Amniotic epithelial cell (primary cell): ENCODE measurements at places on chromosomes 5 and 9.

DNA sequence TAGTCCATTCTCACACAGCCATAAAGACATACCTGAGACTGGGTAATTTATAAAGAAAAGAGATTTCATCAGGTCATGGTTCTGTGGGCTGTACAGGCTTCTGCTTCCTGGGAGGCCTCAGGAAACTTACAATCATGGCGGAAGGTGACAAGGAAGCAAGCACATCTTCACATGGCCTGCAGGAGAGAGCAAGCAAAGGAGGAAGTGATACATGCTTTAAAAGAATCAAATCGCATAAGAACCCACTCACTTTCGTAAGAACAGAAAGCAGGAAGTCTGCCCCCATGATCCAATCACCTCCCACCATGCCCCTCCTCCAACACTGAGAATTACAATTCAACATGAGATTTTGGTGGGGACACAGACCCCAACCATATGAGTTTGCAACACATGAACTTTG lies 5.1 kb upstream of the FBXO38 start:
- no peak for DNase-seq

- peak; percentile 70 for DNase-seq
Measured at GRCh38 chr5:154287136-154287535, 96.6 kb downstream of the GALNT10 start.

DNA sequence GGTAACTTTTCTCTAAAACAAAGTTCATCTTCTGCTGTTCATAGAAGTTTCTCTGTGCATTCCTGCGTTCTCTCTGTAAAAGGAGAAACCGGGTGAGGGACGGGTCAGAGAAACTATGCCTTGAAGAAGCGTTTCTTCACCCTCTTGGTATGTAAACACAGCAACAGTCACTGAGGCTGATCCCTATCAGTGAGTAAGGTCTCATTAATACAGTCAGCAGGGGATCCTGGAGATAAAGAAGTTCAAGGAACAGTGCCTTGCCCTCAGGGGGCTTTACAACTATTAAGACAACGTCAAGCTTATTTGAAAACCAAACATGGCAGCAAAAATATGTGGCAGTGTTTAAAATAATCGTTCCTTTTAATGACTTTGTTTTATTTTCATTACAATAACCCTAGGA lies 202.9 kb upstream of the IL12B start:
- DNase-seq: peak; percentile 88

GRCh38 chr5:14735944-14736343 lies 71.4 kb downstream of the OTULIN start:
- DNase-seq: no peak

GRCh38 chr9:109481856-109482255 lies 16.3 kb downstream of the PTPN3 start:
- no peak for DNase-seq

DNA sequence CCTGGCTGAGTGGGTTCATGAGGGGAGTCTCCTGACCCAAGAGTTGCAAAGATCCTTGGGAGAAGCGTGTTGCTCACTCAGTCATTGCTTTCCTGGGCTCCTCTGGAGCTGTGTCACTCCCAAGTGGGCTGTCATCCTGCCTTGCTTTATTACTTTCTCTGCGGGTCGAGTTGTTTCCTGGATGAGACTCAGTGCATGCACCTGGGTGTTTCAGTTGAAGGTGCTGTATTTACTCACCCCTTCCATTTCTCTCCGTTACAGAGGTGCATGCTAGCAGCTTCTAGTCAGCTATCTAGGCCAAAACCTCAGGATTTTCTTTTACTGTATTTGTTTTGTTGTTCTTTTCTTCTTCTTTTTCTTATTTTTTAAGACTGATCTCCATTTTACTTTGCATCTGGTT lies 785.5 kb upstream of the EDIL3 start:
- no peak for DNase-seq

DNA sequence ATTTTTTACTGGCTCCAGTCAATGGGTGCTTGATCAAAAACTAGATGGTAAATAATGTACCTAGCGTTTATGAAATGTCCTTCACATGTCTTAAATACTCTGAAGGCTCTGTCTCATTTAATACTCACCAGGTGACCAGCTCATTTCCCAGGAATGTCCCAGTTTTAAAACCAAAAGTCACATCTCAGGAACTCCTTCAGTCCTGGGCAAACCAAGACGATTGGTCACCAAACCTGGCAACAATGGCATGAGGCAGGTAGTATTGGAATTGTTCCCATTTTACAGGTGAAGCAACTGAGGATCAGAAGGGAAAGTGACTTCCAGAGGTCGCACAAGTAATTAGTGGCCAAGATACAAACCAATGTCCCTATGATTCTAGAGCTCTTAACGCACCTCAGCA lies 27.7 kb downstream of the SMIM23 start:
- DNase-seq: no peak

GRCh38 chr9:106993603-106994002 lies 130.6 kb downstream of the ZNF462 start:
- no peak for DNase-seq

DNA sequence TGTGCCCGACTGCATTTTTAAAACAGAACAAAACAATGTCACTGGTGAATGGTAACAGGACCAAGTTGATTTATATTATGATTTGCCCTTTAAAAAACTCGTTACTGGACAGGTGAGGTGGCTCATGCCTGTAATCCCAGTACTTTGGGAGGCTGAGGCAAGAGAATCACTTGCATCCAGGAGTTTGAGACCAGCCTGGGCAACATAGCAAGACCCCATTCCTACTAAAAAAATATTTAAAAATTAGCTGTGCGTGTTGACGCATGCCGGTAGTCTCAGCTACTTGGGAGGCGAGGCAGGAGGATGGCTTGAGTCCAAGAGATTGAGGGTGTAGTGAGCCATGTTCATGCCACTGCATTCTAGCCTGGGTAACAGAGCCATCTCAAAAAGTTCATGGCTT lies 7.2 kb downstream of the UNC13B start:
- no peak for DNase-seq

DNA sequence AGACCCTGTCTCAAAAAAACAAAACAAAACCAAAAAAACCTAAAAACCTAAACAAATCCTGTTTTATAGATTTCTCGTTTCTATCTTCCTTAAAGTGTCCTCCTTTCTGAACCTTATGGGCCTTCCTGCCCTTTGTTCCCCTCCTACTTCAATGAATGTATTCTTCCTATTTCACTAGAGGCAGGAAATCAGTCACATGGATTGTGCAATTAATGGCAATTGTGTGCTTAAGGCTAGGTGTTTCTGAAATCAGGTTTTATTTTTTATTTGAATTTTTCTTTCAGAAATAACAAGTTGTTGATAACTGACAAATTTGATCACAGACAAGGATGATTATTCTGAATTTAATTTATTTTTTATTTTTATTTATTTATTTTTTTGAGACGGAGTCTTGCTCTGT lies 220.6 kb upstream of the SEMA6A start:
- no peak for DNase-seq

GRCh38 chr9:99785010-99785590 lies 36.6 kb upstream of the NR4A3 start:
- no peak for DNase-seq

DNA sequence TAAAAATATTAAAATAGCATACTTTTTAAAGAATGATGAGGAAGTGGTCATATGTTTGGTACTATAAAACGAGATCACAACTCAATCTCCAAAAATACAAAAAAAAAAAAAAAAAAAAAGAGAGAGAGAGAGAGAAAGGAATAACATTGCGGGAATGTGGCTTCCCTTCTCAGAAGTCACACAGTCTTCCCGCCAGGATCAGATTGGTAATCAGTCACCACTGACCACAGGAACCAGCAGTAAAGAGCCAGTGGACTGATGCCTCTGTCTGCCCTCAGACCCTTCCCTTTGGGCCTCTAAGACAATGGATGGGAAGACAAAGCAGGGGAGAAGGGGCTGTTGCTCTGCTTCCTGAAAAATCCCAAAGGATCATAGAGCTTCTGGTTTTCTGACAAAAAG lies 104.9 kb downstream of the KLHL3 start:
- DNase-seq: peak; percentile 23

DNA sequence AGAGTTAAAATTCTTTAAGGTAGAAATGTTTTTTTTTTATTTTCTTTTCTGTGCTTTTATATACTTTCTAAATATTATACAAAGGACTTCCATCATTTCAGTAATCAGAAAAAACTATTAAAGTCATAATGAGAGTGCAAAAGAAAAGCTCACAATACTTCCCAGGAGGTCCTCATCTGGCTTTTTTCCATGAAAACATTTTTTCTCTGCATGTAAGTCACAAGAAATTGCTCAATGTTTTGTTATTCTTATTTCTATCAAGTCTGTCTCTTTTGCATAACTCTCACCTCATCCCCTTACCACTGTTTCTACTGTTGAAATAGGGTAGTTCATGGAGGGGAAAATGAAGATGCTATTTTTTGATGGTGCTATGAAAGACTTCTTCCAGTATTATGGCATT lies 375.0 kb downstream of the TMEM232 start:
- DNase-seq: peak; percentile 64

- DNase-seq: no peak
Measured at GRCh38 chr5:137672001-137672400, 63.9 kb downstream of the KLHL3 start.

- peak; percentile 60 for DNase-seq
Measured at GRCh38 chr5:107812570-107813141, 141.9 kb upstream of the EFNA5 start.

DNA sequence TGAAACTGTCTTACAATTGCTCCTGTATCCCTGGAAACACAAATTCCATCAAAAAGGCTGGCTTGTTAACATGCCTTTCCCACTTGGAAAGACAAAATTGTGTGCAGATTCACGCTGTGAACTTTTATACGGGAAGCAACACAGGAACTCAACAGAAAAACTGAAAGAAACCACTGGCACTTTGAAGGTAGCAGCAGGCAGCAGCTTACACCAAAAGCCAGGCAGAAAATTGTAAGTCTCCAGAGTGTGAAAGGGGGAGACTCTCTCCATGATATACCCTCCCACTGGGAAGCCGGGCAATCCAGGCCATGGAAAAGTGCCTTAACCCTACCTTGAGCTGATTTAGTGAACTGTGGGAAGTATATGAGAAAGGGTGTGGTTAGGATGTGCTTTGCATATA lies 943.7 kb downstream of the CDH18 start:
- no peak for DNase-seq

DNA sequence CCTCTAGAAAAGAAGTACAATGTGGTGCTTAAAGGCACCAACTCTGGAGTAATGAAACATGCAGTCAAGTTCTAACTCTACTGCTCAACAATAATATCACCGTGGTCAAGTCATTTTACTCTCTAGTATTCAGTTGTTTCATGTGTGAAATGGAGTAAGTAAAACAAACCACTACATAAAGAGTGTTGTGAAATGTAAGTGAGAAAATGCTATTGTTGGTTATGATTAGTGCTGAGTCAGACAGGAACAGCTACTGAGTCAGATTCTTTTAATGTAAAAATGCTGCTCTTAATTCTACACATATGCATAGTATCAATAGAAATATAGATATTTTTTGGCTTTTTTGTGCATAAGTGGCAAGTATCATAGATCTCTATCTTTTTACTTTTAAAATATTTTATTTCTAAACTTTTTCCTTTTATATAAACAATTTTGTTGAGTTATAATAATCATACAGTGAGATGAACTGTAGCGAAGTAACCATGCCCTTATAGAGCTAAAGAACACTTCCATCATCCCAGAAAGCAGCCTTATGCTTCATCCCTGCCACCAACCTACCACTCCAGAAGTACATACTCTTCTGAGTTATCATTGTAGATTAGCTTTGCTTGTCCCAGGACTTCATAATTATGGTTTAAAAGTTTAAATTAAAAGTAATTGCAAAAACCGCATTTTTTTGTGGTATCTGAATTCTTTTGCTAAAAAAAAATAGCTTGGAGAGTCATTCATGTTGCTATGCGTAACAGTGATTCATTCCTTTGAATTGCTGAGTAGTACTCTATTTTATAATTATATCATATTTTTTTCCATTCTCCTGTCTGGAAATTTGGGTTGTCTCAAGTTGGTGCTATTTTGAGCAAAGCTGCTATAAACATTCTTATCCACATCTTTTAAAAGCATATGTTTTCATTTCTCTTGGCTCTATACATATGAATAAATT lies 548.2 kb upstream of the CLINT1 start:
- peak; percentile 75 for DNase-seq

DNA sequence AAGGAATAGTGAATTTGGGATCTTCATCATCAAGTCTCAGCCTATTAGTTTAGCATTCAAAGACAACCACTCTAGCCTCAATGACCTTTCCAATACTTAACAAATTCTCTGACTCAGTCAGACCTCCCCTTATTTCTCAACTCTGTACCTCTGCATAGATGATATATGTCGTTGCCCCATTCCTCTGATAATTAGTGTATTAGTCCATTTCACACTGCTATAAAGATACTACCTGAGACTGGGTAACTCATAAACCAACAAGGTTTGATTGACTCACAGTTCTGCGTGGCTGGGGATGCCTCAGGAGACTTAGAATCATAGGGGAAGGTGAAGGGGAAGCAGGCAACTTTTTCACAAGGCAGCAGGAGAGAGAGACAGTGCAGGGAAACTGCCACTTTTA lies 8.9 kb downstream of the MRPL22 start:
- peak; percentile 22 for DNase-seq

DNA sequence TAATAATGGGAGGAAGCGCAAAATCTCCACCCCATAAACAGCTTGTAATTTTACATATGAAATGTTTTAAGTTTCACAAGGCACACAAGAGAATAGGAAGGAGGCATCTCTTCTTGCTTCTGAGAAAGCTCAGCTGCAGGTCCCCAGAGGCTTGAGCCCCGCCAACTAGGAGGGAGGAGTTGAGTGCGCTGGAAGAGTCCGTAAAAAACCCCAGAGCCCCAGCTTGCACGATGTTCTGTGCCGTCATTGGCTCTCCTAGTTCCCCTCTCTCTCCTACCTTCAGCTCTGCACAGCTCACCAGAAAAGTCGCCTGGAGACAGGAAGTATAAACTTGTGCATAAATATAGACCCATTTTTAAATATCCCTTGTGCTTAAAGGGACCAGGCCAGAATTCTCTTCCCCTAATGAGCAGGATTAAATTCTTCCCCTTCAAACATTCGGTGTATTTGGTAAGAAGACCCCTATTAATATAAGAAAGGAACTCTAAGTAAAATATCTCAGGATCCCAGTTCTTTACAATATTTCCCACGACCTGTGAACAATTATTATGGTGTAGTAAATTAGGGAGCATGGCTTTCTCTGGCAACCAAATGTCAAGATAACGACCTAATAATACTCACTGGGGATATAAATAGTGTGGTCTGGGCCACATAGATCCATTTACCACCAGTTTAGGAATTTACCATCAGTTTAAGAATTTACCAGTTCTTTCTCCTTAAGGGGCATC lies 13.7 kb downstream of the GLRX start:
- no peak for DNase-seq

GRCh38 chr9:123716339-123716945 lies 213.5 kb downstream of the DENND1A start:
- no peak for DNase-seq

DNA sequence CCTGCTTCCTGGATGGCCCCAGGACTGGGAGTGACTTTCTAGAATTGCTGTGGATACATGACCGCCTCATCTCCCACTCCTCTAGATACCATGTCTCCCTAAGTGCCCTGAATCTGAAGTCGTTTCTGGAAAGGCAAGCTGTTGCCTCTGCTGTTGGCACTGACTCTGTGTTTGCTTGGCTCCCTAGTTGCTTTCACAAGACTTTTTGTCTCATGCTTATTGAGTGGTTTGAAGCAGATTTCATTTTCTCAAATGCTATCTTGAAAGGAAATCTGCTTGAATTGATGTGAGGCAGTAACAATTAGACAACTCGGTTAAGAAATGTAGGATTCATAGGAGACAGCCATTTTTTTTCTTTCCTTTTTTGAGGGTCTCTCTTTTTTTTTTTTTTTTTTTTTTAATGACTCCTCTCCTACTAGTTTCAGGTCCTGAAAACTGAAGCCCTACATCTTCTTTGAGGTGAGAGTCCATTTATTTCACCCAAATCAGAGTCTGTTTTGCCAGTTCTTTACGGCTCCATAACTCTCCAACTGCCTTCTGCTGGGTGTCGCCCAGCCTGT lies 65.9 kb downstream of the PRDM6 start:
- DNase-seq: peak; percentile 13
